ENCODE measurements at places on chromosomes 12 and 14. TPM values are rescaled to one million over a fixed set of nuclear protein-coding genes. Genes with fewer than 3 reads are reported as not detected.

- DNase-seq = peak; percentile 44
Observed at GRCh38 chr14:85528080-85528896, 1.7 kb upstream of the FLRT2 start.

GRCh38 chr12:84069198-84069597 is 843.4 kb downstream of the SLC6A15 start:
- no peak for DNase-seq

DNA sequence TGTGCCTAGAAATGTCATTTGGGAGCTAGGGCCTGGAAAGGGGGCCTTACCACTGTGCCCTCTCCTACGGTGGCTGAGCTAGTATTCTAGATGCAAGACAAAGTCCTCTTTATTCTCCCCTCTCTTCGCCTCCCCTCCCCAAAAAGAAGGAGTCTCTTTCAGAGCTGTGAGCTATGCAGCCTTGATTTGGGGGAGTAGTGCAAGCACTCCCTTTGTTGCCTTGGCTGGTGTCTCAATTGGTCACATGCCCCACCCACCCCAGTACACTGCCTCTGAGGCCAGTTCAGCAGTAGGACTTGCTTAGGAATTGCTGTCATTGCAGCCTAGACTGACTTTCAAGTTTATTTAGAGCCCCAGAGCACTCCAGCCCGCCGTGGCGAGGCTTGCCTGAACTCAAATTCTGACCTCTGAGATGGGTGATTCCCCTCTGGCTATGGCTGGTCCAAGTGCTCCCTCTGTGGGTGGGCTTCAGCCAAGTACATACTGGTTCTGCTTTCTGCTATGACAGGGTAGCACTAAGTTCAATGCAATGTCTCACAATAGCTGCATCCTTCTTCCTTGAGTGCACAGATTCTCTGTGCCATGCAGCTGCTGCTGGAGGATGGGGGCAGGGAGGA is 37.0 kb upstream of the FBXO33 start:
- DNase-seq = peak; percentile 7

DNA sequence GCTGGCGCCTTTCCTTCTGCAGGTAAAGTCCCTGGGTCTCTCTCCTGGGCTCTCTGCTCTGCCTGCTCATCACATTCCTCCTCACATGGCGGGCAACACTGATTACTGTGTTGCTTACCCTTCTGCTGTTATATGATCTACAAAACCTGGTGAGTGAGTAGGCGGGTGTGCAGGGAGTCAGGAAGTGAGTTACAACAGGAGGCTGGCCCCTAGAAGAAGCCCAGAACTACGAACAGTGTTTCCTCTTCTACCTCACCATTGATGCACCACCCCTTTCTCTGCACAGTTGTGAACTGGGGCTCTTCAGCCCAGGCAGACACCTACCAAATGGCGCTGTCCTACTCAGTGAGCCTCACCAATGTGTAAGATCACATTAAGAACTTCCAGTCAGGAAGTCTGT is 4.9 kb upstream of the KLHL33 start:
- no peak for DNase-seq

- DNase-seq = no peak
Observed at GRCh38 chr14:72883961-72884360, 9.9 kb downstream of the DPF3 start.

GRCh38 chr12:80681287-80681686 is 26.1 kb upstream of the MYF6 start:
- DNase-seq = no peak

DNA sequence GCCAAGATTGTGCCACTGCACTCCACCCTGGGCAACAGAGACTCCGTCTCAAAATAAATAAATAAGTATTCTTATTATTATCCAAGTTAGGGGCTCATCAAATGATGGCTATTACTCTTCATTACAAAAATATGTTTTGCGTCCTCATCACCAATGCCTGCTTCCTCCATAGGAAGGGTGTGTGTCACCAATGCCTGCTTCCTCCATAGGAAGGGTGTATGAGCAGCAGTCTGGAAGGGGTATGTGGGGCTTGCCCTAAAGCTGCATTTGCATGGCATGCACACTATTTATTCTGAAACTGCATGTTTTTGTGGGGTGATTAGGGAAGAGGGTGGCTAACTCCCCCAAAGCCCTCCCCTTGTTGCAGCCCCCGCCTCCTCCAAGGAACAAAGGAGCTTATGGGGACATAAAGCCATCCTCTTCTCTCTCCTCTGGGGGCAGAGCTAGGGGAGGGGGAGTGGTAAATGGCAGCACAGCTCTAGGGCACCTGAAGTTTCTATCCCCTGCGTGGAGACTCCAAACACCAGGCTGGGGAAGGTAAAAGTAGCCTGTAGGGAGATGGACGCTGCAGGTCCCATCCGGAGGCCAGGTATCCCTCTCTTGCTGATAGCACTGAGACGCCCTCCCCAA is 1.3 kb downstream of the CAMKK2 start:
- no peak for DNase-seq

DNA sequence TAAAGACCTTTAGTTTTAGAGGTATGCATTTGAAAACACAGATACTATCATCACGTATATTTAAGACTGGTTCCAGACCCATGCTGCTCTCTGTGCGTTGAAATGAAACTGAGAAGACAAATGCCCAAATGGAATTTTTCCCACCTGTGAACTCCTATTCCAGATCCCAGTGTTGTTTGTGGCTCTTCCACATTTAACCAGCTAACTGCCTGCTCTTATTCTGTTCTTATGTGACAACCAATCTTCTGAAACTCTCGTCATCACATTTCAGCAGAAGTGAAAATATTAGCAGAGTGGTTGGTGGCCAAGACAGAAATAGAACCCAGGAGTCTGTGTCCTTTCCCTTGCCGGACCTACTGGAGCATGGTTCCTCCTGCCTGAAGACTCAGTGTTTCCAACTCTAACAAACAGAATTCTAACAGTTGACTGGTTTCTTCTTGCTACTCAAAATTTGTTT is 460.2 kb downstream of the RAD51B start:
- no peak for DNase-seq

The KRT71 gene
- total RNA-seq = not detected

The CD4 gene
- 41.5 TPM for total RNA-seq

The KLRG1 gene
- 5.2 TPM for total RNA-seq

The IL23A gene
- 0.29 TPM for total RNA-seq

The TMX1 gene
- total RNA-seq = 43.1 TPM

Measured in adrenal gland (tissue), 19 donors.